ENCODE measurements at places on chromosomes 12 and 14.

DNA sequence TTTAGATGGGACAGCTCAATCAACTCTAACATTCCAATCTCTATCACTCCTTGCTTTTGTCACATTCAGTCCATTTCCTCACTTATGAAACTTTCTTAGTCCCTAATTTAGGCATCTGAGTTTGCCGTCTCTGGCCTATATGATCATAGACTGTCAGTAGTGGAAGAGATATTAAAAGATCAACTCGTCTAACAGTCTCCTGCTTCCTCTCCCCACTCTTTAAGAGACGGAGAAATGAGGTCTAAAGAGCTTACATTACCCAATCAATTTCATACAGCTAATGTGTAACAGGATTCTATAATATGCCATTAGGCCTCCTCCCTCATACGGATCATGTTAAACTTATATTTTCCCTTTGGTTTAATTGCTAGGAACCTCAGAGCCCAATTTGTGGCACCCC is 6.5 kb upstream of the ATP23 start:
- DNase-seq, result no peak

DNA sequence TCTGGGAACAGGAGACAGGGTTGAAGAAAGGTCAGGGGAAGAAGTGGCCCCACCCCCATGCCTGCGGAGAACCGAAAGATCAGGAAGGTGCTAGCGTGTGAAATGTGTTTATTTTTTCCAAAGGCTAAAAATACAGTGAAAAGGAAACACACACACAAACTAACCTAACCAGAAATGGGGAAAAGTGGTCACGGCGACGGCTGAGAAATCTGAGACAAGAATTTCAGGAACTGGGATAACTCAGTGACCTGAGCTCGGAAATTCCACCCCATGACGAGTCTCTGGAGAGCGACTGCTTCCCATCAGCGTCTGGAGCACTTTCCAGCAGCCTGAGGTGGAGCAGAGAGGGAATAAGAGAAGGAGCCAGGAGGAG is 16.6 kb upstream of the RND1 start:
- no peak for DNase-seq

DNA sequence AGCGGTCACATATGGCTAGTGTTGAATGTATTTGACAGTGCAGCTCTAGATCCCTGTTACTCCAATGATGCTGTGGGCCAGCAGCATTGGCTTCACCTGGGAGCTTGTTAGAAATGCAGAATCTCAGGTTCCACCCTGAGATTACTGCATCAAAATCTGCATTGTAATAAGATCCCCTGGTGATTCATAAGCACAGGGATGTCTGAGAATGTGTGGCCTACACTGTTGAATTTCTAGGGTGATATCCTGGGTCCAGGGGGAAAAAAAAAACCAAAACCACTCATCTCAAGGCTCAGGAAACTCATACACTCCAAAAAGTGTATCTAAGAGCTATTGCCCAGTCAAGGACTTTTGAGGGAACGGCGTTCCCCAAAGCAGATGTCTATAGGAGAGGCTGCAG is 196.8 kb downstream of the PPM1H start:
- no peak for DNase-seq

DNA sequence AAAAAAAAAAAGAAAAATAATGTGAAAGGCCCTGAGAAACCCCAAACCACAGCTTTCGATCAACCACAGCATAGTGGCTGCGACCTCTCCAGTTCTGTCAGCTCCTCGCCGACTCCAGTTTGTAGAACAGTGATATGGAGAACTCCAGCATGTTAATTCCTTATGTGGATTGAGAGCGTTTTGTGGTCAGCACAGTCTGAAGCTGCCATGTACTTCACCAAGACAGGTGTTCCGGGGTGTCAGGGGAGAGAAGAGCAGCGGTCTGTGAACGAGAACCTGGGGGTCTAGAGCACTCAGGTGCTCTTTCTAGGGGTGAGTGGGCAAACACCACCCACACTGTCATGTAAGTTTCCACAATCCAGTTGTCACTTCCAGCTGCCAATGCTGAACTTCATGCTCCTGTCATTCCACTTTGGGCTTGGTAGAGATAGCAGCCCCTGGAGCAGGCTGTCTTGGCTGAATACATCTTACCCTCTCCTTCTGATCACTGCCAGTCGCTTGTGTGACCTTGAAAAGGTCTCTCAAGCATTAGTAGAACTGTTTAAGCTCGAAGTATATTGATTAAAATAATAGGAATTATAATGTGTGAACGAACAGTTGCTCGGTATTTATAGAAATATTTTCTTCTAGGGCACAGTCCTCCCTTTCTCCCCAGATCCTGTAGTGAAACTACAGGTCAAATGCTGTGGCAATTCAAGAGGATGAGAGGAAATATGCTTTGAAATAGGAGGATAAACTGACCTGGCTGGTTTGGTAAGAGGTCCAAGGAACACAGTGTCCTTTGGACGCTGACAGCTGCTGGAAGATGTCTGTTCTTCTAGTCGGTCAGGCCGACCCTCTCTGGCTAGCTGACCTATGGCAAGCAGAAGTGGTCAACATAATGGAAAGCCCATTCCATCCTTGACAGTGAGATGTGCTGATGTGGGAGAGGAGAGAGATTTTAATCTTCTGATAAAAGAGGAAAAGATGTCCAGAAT is 15.7 kb upstream of the MAX start:
- no peak for DNase-seq

DNA sequence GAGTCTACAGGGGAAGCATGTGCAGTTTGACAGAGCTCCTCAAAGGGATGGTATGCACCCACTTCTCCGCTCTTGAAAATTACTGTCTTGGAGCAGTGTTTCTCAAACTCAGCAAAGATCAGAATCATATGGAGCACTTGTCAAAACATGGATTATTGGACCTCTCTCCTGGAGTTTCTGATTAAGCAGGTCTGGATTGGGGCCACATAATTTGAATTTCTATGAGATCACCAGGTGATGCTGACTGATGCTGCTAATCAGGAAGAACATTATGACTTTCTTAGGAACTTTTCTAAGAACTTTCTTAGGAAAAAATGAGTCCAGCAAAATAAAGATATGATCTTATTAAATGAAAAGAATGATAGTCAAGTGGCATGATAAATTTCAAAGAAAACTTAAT is 144.3 kb downstream of the CPNE8 start:
- no peak for DNase-seq

- no peak for DNase-seq
These were observed 93.6 kb downstream of the TXNDC16 start for GRCh38 chr14:52458721-52459085.

GRCh38 chr14:96095581-96096476 is 56.7 kb downstream of the C14orf132 start:
- no peak for DNase-seq

DNA sequence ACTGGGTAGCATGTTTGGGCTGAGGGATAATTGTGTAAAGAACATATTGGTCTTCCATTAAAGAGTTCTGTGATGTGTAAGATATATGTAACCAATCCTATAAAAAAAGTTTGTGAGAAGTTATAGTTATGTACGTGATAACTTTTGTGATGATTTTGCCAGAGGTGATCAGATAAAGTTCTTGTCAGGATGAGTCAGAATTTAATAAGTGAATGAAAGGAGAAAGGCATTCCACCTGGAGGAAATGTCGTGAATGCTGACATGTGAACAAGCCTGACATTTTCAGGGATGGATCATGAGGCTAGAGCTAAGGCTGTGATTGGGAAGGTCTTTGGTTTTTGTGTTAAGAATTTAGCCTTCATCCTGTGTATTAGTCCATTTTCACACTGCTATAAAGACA is 241.5 kb downstream of the SNAPC1 start:
- DNase-seq, result no peak

- no peak for DNase-seq
These were observed 9.7 kb upstream of the RPS26 start for GRCh38 chr12:56031987-56032386.

DNA sequence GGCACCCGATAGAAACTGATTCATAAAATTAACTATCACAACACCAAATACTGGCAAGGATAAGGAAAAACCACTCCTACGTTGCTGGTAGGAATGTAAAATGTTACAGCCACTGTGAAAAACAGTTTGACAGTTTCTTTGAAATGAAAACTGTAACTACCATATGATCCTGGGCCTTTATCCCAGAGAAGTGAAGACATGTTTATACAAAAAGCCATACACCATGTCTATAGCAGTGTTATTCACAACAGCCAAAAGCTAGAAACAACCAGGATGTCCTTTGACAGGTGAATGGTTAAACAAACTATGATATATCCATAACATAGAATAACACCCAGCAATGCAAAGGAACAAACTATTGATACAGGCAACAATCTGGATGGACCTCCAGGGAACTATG is 3.7 kb upstream of the C14orf132 start:
- no peak for DNase-seq

DNA sequence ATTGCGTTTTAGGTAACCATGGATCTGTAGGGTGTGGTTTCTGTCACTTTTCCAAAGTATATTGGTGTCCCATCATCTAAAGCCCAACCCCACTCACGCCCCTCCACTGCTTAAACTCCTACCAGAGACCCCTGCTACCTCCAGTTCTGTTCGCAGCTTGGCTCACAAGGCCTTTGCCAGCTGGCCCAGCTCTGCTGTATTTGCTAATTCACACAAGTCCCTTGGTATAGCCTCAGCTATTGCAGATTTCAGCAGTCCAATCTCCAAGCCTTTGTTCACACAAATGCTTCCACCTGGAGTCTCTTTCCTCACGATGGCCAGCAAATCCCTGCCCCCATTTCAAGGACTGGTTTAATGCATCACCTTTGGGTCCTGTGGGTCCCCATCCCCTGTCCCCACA is 24.2 kb downstream of the ISCA2 start:
- no peak for DNase-seq

- DNase-seq, result no peak
These were observed 1.7 kb upstream of the GPR68 start for GRCh38 chr14:91246051-91246852.

Data from dermis microvascular lymphatic vessel endothelial cell (primary cell).